ENCODE measurements at places on chromosomes 13 and 19.

- no peak for DNase-seq
These were observed 441.5 kb downstream of the DIAPH3 start for GRCh38 chr13:59721926-59722910.

GRCh38 chr13:50677687-50678463 lies 165.6 kb downstream of the DLEU7 start:
- DNase-seq = peak; percentile 47

DNA sequence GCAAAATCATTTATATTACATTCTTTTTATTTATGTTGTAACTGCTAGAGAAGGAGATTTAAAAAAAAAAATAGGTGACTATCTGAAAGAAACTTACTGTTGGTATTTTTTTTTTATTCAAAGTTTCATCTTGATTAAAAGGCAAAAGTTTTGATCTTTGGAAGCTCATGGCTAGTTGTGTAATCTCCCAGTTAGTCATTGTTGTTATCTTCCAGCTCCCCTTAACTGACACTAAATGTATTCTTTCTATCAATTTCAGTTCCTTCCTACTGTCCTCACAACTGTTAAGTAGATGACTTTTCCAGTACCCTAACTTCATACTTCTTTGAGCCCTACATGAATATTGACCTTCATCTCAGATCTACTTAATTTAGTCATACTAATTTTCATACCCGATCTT lies 71.1 kb downstream of the PIBF1 start:
- no peak for DNase-seq

- DNase-seq = no peak
These were observed 3.4 kb downstream of the PBX4 start for GRCh38 chr19:19615086-19615485.

GRCh38 chr19:40524655-40525054 lies 52.0 kb upstream of the SHKBP1 start:
- DNase-seq = no peak

Measured in NCI-H345 (cell line).